ENCODE measurements at places on chromosomes 5 and 9. TPM values are rescaled to one million over a fixed set of nuclear protein-coding genes. Genes with fewer than 3 reads are reported as not detected.
A peak's percentile ranks its signal among the peaks of the same experiment; 100 is the strongest.

GRCh38 chr9:88076286-88077070, 61.8 kb downstream of the SPATA31C2 start:
- DNase-seq: peak; percentile 44

DNA sequence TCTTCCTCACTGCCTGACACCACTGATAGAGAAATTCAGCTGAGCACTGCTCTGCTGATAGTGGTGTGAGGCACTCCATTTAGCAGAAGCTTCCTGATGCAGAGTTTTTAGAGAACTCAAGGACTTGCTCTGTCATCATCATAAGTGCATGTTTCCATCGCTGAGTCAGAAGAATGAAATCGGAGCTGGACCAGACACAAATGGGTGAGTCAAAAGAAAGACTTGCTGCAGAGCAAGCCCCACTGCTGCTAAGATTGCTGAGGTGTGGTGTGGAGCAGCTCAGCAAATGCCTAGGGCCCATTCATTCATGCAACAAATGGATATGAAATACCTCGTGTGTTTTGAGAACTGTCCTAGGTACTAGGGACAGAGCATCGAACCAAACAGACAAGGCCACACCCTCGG, 410.2 kb upstream of the SLC30A5 start:
- DNase-seq: no peak

RFESD gene
- 0.34 TPM for total RNA-seq

DNA sequence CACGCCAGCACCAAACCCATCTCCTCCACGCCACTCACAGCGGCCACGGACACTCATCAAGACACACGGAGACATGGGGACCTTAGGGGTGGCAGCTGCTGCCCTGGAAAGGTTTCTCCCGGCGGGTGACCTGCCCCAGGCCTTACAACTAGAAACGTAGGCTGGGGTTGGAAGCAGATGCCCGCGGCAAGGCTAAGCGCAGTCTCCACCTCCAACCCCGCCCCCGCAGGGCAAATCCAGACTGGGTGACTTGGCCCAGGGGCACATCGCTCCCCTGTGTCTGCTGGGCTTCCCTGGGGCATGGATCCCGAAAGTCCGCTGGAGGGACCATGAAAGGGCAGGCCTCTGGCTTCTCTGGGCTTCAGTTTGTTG, 12.0 kb upstream of the ASS1 start:
- no peak for DNase-seq

SLC34A3 gene
- total RNA-seq: not detected

GRCh38 chr5:127389601-127390000, 99.0 kb downstream of the MEGF10 start:
- DNase-seq: no peak

- DNase-seq: no peak
These were observed 32.3 kb downstream of the SHISAL2B start for GRCh38 chr5:64722588-64722987.

FGF18 gene
- not detected for total RNA-seq

- peak; percentile 73 for DNase-seq
These were observed 75.2 kb downstream of the LMNB1 start for GRCh38 chr5:126852091-126852571.

SPATA31D4 gene
- not detected for total RNA-seq

GRCh38 chr5:180499684-180500083, 5.5 kb downstream of the CNOT6 start:
- no peak for DNase-seq

GRCh38 chr5:115487756-115488155, 56.8 kb downstream of the FEM1C start:
- no peak for DNase-seq

GRCh38 chr9:75624998-75625397, 265.5 kb upstream of the PCSK5 start:
- no peak for DNase-seq

Measured in dermis blood vessel endothelial cell (primary cell).